Hindlimb muscle (tissue), 1 donor: ENCODE measurements at places on chromosomes 5 and 9. TPM values are rescaled to one million over a fixed set of nuclear protein-coding genes. Genes with fewer than 3 reads are reported as not detected.

DNA sequence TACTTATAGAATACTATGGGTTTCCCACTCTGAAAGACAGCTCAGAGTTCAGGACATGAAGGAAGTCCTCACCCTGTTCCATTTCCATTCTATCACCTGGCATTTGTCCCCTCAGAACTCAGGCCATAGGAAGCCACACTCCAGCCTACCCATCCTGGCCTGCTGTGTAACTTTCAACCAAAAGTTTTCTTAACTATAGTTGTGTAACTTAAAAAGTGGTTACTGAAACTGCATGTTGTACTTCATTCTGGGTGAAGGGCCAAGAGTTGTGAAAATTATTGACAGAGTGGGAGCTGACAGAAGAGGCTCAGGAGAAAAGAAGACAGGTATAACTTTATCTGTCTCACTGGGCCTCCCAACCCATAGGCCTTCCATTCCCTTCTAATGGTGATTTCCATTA lies 212.5 kb downstream of the RAB3C start:
- DNase-seq = no peak

EGFLAM gene
- 37.6 TPM for polyA plus RNA-seq

SMIM33 gene
- not detected for polyA plus RNA-seq

MYORG gene
- 19.7 TPM for polyA plus RNA-seq

GRCh38 chr9:1100201-1100600 lies 50.0 kb downstream of the DMRT2 start:
- DNase-seq = no peak

DNA sequence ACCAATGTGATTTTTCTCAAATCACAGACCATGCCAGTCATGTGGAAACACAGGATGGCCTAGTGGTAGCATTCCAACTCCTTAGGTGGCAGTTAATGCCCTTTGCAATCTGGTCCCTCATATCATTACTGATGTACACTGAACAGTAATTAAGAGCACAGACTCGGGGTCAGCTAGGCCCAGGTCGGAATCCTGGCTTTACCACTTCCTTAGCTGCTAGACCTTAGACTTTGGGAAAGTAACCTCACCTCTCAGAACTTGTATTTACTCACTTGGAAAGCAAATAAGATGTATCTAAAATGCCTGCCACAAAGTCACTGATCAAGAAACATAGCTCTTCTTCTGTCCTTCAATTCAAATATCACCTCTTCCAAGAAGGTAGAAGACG lies 112.8 kb downstream of the MAPKAP1 start:
- DNase-seq = no peak
